NCI-H526 treated with DMSO at 0.1 percent for 48 hours (cell line): ENCODE measurements at places on chromosomes 7 and 10.

GRCh38 chr10:62852961-62853702 lies 37.0 kb upstream of the EGR2 start:
- no peak for DNase-seq

- DNase-seq = peak; percentile 98
These were observed 14.0 kb upstream of the PTTG1IP2 start for GRCh38 chr7:90455163-90456030.

- no peak for DNase-seq
These were observed 13.2 kb downstream of the CPSF4 start for GRCh38 chr7:99451936-99452335.

DNA sequence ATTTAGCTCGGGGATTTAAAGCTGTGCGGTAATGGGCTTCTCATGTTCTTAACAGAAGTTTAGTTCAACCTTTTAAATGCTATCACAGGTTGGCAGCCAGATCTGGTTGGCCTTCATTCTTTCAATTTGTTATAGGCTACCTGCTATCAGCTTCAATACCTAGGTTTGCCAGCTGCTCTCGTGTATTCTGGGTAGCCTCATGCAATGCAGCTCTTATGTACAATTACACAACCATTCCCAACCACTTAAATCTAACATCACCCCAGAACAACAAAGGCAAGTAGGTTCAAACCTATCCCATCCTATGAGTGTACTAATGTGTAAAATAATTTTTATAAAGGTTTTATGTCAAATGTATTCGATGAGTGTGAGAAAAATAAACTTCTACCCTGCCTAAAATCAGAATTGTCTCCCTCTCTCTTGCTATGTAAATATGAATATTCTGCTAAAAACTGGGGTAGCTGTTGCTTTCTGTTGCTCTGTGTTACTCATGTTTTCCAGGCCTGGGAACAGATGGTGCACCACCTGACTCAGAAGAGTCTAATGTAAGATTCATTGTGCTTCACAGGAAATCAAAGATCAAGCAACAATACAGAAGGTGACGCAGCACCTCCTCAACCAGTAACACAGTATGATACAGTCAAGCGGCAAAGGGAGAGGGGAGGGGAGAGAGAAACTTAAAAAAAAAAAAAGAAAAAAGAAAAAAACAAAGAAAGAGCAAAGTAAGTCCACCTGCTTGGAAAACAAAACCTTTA lies 188.6 kb downstream of the ETV1 start:
- DNase-seq = no peak

DNA sequence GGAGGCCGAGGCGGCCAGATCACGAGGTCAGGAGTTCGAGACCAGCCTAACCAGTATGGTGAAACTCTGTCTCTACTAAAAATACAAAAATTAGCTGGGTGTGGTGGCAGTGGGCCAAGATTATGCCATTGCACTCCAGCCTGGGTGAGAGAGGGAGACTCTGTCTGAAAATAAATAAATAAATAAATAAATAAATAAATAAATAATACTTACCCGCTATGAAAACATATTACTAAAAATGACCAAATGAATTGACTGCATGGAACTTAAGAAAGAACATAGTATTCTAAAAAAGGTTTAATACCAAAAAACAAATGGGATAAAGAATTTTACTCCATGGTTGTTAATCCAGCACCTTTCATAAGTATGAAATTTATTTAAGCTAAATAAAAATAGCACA lies 305.0 kb downstream of the GATA3 start:
- DNase-seq = no peak

- DNase-seq = no peak
These were observed 69.4 kb downstream of the DNAJB6 start for GRCh38 chr7:157405914-157406810.

DNA sequence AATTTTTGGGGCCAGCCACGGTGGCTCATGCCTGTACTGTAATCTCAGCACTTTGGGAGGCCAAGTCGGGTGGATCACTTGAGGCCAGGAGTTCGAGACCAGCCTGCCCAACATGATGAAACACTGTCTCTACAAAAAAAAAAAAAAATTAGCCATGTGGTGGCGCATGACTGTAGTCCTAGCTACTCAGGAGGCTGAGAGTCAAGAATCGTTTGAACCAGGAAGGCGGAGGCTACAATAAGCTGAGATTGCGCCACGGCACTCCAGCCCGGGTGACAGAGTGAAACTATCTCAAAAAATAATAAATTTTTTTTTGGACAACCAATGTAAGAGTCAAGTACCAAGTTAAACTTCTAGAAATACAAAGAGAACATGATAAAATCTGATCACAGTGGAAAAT lies 164.6 kb downstream of the AVL9 start:
- DNase-seq = no peak

DNA sequence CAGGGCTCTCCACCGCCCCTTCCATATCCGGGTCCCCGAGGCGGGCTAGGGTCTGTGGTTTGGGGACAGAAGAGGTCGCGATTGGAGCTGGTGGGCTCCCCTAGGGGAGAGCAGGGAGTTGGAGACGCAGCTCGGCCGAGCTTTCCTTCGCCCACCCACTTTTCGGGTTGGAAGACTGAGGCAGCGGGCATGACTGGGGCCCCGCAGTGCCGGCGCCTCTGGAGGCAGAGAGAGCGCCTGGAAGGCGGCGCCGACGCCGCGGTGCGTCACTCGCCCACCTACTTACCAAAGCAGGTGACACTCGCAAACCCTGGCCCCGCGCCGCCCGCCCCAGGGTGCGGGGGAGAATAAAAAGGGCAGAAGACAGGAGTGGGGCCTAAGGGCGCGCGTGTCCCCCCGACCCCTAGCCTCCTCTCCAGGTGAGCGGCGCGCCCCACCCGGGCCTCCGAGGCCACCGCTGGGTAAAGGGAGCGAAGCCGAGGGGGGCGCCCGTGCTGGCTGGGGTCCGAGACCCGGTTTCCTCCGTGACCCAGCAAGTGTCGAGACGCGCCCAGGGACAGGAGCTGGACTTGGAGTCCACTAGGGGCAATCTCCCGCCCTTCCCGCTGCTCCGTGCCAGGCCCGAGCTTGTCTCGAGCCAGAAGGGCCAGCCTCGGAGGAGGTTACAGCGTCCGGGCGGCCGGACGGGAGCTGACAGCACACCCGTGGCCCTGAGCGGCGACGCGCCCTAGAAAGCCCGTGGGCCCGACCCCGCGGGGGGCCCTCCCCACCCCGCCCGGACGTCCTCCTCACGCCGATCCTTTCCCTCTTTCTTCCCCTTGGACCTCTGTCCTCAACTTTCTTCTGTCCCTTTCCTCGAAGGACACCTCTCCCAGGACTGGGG lies 34.4 kb upstream of the GRID1 start:
- no peak for DNase-seq

GRCh38 chr10:80264081-80265056 lies 25.1 kb downstream of the MAT1A start:
- DNase-seq = no peak

DNA sequence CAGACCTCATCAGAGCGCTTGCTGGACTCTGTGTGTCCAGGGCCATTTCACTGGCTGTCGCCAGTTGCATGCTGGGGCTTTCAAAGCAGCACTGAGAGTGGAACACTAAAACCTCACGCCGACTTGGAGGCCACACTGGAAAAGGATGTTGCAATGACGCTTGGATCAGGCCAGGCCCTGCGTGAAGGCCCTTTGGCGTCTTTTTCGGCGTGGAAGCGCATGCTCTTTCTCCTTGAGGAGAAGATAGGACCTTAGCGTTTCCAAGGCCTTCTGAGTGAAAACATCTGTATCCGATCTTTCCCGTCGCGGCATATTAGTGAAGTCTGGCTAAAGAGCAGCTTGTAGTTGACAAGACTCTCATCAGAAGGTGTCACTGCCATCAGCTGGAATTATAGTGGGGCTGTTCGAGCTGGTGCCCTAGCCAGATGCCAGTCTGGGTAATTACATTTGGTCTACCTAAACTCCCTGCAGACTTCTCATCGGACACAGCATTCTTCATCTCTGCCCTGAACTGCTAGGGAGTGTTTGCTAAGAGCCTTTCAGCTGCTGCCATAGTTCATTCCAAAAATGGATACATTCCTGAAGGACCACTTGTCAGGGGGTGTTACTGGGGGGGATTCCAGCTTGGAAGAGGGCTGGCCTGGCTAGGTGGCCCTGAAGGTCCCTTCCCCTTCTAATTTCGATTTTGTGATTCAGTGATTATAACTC lies 167.7 kb upstream of the TCF7L2 start:
- DNase-seq = no peak

- DNase-seq = no peak
These were observed 15.3 kb downstream of the SH3PXD2A start for GRCh38 chr10:103839872-103840739.

DNA sequence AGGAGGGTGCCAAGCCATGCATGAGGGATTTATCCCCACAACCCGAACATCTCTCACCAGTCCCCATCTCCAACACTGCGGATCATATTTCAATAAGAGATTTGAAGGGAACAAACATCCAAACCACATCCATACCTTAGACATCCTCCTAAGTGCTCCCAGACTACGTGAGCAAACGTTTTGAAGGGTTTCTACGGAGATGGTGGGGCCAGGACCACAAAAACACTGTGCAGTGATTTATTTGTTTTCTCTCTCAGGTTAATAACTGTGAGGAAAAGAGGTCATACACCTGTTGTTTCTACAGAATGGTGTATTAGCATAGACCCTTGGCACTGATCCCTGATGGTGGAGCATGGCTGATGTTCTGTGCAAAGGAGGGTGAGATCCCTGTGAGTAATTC lies 277.8 kb downstream of the FRMD4A start:
- no peak for DNase-seq

DNA sequence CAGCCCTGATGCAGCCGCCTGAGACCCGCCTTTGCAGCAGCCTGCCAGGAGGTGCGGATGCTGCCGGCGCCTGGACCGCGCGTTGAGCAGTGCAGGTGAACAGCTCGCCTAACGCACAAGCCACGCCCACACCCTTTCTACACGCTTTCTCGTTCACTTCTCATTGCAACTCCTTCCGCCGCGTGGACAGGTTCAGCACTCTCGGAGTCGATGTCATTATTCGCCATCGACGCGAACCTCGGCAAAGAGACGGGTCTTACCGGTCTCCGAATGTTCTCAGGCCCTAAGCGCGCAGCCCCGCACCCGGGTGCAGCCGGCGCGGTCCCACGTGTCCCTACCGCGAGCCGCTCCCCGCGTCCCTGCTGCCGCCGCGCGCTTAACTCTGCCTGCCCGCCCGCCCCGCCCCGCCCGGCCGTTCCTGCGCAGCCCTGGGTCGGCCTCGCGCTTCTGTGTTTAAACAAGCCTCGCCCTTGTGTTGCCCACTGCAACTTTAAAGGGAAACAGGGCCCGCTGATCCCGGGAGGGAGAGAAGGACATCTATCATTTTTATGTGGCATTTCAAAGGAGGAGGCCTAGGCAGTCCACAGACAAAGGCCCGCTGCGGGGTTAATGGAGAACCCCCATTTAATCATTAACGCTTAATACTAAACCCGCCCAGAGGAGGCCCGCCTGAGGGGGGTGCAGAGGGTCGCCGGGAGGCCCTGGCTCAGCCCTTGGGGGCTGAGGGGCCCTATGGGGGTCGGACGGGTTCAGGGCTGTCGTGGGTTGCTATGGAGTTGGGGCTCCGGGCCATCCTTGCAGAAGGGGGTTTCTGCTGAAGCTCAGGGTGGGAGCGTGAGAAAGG lies 128.5 kb downstream of the WDR11 start:
- DNase-seq = peak; percentile 60

DNA sequence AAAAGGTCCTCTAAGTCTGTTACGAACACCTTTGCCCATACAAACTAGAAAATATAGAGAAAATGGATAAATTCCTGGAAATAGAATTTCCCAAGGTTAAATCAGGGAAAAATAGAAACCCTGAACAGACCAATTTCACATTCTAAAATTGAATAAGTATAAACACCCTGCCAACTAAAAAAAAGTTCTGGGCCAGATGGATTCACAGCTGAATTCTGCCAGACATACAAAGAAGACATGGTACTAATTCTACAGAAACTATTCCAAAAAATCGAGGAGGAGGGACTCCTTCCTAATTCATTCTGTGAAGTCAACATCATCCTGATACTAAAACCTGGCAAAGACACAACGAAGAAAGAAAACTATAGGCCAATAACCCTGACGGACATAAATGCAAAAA lies 400.4 kb upstream of the SEMA3A start:
- no peak for DNase-seq

GRCh38 chr10:266974-267425 lies 131.7 kb downstream of the ZMYND11 start:
- no peak for DNase-seq

DNA sequence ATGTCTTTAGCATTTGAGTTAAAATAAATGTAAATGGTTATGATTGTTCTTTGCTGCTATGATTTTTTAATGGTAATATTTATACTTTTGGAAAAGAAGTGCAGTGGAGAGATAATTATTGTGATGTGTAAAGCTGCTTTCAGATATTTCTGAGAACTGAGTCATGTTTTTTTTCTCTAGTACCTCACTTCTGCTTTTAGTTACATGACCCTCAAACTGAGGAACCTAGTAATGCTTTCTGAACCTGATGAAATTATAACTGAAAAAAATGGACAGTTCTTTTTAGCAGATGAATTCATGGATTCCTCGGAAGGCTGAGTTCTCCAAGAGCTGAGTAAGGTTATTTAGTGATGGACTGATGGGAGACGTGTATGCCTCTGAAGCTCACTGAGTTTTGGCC lies 167.8 kb downstream of the CDCA7L start:
- no peak for DNase-seq

- DNase-seq = no peak
These were observed 348.4 kb downstream of the GLRX3 start for GRCh38 chr10:130484468-130485180.

- no peak for DNase-seq
These were observed 48.8 kb upstream of the DGKI start for GRCh38 chr7:137895301-137896221.

- no peak for DNase-seq
These were observed 14.1 kb upstream of the SLC16A12 start for GRCh38 chr10:89549510-89549909.

- no peak for DNase-seq
These were observed 25.9 kb upstream of the SP4 start for GRCh38 chr7:21401944-21402343.

- DNase-seq = no peak
These were observed 17.6 kb downstream of the PDSS1 start for GRCh38 chr10:26715137-26715487.

- DNase-seq = peak; percentile 84
These were observed 233.3 kb downstream of the SLC25A13 start for GRCh38 chr7:96088579-96088978.

DNA sequence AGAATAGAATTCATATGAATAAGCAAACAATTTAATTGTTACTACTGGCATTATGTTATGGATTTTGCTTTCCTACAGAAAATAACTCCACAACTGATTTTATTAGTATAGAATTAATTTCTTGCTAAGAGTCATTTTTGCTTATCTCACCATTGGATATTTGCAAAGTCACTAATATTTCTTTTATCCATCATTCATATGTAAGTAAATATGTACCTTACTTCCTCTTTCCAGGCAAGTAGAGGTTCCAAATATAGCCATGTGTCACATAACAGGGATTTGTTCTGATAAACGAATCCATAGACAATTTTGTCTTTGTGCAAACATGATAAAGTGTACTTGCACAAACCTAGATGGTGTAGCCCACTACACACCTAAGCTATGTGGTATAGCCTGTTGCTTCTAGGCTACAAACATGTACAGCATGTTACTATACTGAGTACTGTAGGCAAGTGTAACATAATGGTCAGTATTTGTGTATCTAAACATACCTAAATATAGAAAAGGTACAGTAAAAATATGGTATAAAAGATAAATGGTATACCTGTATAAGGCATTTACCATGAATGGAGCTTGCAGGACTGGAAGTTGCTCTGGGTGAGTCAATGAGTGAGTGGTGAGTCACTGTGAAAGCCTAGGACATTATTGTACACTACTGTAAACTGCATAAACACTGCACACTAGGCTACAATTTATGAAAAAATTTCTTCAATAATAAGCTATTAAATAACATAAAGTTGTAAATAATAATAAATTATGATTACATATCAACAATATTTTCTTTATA lies 18.3 kb downstream of the KLLN start:
- no peak for DNase-seq
